ENCODE measurements at places on chromosomes 13 and 19. TPM values are rescaled to one million over a fixed set of nuclear protein-coding genes. Genes with fewer than 3 reads are reported as not detected.

DNA sequence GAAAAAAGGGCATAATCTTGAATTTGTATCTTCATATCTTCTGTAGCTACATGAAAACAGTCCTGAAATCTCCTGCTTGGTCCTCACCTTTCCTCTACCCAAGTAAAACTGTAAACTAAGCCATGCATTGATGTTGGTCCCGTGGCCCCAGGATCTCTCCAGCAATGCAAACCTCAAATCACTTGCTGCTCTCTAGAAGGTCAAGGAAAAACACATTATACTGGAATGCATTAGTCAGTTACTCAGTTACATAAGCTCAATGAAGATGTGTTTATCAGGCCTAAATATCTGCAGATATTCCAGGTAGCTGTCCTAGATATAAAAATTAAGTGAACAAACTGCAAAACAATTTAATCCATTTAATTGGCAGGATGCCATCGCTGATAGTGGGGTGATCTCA lies 261.8 kb downstream of the ABCC4 start:
- DNase-seq, result no peak

DNA sequence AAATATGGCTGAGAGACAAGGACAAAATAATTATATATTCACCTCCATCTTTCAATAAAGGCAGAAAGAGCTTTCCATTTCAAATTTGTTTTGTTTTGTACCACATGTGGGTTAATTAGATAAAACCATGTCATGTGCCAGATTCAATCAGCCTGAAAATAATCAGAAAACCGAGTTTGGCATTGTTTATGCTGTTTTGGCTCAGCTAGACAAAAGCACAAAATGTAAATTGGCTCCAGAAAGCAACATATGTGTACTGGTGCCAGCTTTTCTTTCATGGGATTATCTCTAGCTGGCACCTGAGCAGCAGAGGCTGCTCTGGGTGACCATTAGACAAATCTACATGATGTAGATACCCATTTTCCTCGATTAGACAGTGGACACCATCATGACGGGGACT lies 9.2 kb upstream of the DNAJC15 start:
- no peak for DNase-seq

Gene GPC5
- total RNA-seq, result not detected

Gene ZFP36
- total RNA-seq, result 28.6 TPM

Gene PEG3
- 1.5 TPM for total RNA-seq
